ENCODE measurements at places on chromosomes 1 and 21.

- no peak for DNase-seq
Observed at GRCh38 chr1:107940701-107941100, 24.3 kb downstream of the VAV3 start.

- no peak for DNase-seq
Observed at GRCh38 chr1:240598216-240599001, 13.5 kb downstream of the GREM2 start.

- DNase-seq: no peak
Observed at GRCh38 chr1:200247518-200247917, 162.3 kb downstream of the ZNF281 start.

DNA sequence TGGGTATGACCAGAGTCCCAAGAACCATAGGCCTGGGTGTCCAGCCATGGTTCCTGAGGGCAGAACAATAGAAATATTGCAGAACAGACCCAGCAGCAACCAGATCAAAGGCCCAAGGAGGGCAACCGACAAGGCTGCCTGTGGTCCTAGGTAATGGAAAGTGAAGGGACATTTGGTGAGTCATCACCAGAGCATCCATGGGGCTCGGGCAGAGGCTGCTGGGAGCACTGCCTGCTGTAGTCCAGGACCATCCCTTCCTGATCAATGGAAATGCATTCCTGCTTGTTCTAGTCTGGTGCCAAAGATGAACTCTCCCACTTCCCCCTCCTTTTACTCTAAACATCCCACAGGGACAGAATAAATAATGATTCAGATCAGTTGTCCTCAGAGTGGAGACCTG lies 172.8 kb upstream of the CACNA1E start:
- no peak for DNase-seq

DNA sequence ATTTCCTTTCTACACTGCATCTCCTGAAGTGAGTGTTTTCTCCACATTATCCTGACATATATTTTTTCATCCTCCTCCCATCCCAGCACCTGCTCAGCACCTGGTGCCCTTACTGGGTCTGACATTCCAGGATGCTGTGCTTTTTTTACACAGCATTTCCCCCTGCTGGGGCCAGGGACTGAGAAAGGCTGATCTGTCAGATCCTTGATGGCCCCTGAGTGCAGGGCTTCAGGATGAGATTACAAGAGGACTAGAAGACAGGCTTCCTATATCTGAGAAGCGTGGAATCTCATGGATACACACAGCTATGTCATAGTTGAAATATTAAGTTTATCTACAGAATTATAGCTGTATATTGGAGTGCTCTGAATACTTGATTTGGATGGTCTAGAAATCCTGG lies 24.4 kb downstream of the RCAN1 start:
- DNase-seq: no peak

GRCh38 chr1:201116091-201116490 lies 3.9 kb upstream of the CACNA1S start:
- DNase-seq: no peak

- no peak for DNase-seq
Observed at GRCh38 chr1:33377756-33378155, 53.1 kb downstream of the PHC2 start.

GRCh38 chr1:165300400-165300903 lies 56.1 kb downstream of the LMX1A start:
- DNase-seq: no peak

- no peak for DNase-seq
Observed at GRCh38 chr1:216064643-216065042, 358.6 kb downstream of the USH2A start.

- no peak for DNase-seq
Observed at GRCh38 chr1:70092526-70092925, 112.9 kb downstream of the LRRC40 start.

DNA sequence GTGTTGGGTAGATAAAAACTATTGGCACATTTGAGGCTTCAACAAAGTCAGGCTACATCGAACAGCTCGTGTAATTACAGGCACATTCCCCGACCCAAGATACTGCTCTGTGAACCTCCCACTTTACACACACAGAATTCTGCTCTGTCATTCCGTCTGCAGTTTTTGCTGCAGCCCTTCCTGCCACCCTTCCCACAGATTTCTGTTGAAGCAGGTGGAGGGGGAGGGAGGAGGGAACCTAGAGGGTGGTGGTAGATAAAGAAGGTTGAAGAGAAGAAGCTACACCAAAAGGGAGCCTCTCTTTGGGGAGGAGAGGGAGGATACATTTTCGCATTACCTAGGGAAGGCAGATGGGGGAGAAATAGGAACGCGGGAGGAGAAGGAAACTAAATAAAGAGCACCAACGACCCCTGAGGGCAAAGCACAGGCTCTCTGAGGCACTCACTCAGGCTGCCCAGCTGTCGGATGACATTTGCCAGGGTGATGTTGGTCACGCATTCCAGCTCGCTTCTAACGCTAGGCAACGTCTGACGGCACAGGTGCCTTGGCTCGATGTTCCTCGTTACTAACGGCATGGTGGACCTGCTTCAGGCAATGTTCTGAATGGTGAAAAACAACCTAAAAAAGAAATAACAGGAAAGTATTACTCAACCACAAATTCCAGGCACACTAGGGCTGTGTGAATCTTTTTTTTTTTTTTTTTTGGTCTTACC lies 36.0 kb downstream of the GPR3 start:
- no peak for DNase-seq

GRCh38 chr1:239884796-239885195 lies 206.9 kb upstream of the FMN2 start:
- DNase-seq: no peak

DNA sequence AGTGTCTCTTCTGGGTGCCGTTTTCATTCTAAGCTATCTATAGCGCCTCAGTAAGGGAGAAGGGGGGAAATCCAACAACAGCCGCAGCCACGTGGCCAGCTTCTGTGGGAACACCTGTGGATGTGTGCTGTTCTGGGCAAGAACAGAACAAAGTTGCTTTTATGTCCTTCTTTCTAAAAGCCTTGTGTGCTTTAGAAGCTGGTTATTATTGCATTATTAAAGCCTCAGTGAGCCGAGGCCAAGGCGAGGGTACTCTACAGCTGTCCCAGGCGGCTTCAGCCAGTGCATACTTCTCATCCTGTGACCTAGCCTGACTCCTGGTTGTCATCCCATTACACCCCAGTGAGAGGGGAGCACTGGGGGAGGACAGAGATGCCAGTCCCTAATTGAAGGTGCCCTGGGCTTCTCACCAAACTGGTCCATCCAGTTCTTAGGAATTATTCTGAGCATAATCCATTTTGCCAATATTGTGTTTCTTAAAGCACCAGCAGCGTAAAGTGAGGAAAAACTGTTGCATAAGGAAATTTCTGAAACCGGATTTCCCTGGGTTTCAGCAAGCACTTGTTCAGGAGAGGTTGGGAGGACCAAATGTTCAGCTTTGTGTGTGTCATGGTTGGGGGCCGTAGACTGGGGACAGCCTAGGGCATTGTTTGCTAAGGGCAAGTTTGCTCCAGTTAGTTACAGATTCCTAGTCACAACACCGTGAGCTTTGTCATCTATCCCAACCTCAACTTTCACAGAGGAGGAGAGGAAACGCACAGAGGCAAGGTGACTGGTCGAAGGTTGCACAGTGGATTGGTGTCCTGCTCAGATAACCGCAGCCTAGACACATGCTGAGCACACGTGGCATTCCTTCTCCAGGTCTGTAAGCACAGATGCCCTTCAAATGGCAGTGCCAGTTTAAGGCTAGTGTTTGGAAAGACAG lies 61.0 kb upstream of the ATP1A1 start:
- no peak for DNase-seq

- DNase-seq: no peak
Observed at GRCh38 chr1:183635099-183635605, 431 bp downstream of the ARPC5 start.

GRCh38 chr1:88634538-88634937 lies 49.5 kb upstream of the PKN2 start:
- no peak for DNase-seq

- DNase-seq: no peak
Observed at GRCh38 chr21:35940074-35940927, 120.0 kb downstream of the SETD4 start.

DNA sequence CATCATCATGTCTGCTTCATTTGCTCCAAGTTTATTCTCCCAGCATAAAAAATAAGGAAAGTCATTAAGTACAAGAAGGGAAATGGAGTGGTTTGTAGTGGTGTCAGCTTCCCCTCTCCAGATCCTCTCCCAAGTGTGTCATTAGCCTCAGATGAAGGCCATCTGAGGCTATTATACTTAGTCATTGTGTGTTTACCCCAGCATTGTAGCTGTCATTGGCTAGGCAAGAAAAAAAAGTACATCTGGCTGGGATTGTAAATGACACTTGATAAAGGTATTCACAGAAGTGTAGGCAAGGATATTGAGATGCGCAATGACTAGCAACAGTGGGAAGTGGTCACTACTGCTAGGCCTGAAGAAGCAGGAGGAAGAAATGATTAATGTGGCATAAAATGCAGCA lies 316.9 kb upstream of the SGIP1 start:
- DNase-seq: no peak

GRCh38 chr1:210915890-210916507 lies 217.9 kb downstream of the KCNH1 start:
- DNase-seq: no peak

DNA sequence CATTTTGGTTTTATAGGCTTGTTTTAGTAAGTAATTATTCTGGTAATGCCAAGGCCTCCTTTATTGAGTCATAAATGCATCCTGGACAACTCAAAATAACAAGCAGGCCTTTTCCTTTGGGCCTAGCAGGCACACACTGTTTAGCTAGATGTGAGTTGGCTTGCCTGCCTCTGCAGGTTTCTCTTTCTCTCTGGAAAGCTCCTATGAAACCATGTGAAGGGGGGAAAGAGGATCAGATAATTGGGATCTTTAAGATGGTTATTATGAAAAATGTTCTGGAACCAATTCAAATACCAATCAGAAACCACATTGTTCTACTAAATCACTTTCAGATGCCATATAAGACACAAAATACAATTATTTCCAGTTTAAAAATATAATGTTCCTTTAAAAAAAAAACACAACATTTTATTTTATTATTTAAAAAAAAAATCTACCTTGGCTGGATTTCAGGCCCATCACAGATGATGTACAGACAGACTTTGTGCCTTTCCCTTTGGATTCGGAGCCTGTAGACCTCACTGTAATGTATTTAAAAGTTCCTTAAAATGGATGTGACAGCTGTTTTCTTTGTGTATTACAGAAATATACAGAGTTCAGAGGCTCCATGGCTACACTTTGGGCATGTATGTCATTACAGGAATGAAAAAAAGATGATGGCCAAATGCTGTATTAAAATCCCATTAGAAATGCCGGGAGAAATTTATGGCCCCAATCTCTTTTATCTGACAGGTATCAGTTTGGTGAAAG lies 80.2 kb downstream of the NTMT2 start:
- no peak for DNase-seq

GRCh38 chr21:29189353-29189752 lies 58.9 kb downstream of the MAP3K7CL start:
- no peak for DNase-seq

DNA sequence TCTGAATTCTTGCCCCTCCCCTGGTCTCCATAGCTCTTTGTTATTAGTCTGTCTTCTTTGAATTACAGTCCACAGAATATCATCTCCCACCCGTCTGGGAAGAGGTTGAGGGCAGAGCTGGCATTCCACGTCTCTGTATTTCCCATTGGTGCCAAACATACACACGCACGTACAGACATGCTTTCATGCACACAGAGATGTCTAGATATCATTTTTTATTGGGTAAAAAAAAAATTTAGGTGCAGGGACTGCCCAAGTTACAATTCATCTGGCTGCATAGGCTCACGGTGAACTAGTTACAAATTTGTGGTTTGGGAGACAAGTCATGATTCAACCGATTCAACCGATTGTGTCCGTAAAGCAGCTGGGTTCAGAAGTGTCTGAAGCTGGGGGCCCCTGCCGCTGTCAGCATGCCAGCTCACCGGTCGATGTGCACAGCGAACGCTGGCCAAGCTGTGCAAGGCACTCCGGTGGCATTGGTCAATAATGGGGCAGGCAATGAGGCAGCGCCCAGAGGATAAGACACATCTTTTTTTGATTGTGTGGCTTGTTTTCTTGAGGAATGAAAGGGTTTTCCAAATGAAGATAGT lies 73.7 kb downstream of the KCNN3 start:
- no peak for DNase-seq

DNA sequence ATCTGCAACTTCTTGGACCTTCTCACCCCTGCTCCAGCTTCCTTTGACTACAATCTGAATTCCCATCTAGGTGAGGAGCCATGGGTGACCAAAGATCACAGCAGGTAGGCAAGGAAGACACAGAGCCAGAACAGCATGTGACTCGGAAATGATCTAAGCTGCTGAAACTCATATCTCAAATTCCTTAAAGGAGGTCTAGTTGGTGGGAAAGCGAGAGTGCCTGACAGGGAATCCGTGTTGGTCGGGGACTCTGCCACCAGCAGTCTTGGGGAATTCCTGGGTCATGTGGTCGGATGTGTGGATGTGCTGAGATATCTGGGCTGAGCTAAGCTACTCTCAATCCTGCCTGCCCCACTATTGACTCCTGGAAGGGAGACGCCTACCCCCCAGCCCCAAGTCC lies 3.2 kb upstream of the NUAK2 start:
- DNase-seq: no peak

DNA sequence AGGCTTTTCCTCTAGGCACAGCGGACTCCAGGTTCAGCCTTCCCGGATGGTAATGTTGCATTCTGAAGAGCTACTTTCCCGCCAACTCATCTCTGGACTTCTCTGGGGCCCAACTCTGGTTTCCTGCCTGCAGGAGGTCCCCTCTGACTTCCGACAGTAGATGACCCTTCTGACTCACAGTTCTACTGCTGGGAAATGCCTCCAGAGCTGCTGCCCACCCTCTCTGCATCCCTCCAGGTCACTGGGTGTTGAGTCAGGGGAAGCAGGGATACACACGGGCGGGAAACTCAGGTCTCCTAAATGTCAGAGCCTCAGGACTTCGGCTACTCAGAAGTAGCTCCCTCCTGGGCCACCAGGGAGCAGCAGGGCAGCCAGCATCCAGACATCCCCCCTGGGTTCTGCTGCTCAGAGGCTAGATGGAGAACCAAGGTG lies 2.1 kb upstream of the KIF21B start:
- no peak for DNase-seq

DNA sequence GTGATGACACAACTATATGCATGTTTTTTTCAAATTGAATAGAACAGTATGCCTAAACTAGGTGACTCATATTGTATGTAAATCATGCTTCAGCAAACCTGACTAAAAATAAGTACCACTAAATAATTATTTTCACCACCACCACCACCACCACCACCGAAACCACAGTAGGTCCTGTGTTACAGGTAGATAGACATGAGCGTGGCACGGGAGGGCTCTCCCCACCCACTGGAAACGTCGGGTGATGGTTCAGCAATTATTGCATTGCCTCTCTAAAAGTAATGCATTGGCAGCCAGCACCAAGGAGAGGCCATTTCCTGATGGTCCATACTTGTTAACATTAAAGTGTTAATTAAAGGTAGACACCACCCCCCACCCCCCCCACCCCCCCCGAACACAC lies 297.0 kb upstream of the NCAM2 start:
- DNase-seq: no peak

- no peak for DNase-seq
Observed at GRCh38 chr21:41759926-41760325, 6.9 kb downstream of the RIPK4 start.

DNA sequence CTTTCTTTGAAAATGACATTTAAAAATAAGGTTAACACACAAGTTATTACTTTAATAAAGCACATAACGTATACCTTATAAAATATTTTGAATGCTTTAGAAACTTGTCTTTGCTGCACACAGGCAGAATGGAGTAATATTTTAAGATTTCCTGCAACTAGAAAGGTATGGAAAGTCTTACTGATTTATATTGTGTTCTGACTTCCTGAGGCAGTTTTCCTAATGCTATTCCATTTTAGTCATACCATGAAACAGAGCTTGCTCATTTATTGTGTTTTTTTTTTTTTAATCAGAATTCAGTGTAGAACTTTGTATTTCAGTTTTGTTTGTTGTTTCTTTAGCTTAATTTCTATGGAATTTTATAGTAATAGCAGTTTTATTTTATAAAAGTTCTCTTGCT lies 60.9 kb upstream of the S1PR1 start:
- no peak for DNase-seq
